Pancreas (tissue), 10 donors: ENCODE measurements at places on chromosomes 12 and 14. TPM values are rescaled to one million over a fixed set of nuclear protein-coding genes. Genes with fewer than 3 reads are reported as not detected.

The ANKS1B gene
- total RNA-seq: 2.6 TPM

The PPP1R36 gene
- 4.5 TPM for total RNA-seq

DNA sequence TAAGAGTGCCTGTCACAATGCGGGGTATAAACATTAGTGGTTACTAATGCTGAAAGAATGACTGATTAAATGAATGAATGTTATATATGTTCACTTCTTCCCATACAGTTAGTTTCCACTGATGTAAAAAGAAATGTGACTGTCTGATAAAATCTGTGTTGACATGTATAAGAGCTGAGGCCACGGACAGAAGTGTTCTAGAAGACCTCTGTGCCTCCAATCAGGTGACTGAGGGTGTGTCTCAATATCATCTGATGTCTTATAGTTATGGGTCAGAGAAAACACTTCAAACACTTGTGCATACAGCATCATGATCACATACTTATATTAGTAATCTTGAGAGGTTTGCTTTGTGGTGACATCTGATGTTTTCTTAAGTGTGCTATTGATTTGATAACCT, 183.4 kb downstream of the TTC7B start:
- H3K27ac ChIP-seq: no peak overlapping the region
- H3K36me3 ChIP-seq: no peaks in the 10 kb centered on the region
- H3K4me3 ChIP-seq: no peak overlapping the region
- peaks cover 9% of the 10 kb centered on the region for H3K4me1 ChIP-seq

GRCh38 chr14:77058117-77058516, 29.6 kb upstream of the IRF2BPL start:
- DNase-seq: no peak
- H3K4me3 ChIP-seq: no peak overlapping the region
- H3K27me3 ChIP-seq: no peaks in the 10 kb centered on the region
- H3K27ac ChIP-seq: no peak overlapping the region
- H3K36me3 ChIP-seq: no peaks in the 10 kb centered on the region
- H3K4me1 ChIP-seq: no peaks in the 10 kb centered on the region

DNA sequence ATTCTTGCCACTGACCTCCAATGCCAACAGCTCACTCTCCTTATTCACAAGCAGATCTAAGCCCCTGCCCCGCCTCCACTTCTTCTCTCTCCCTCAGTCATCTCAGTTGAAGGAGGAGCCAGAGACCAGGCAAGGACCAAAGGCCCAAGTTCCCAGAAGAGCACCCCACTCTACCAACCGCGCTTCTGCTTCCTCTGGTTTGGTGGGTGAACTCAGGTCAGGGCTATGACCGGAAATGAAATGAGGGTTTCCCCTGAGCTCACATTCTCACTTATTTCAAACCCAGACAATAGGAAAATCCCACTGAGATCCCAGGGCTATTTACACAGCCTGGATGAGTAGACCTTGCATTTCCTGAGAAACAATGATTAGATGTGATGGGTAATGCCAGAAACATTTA, 9.9 kb downstream of the DPF3 start:
- no peaks in the 10 kb centered on the region for H3K36me3 ChIP-seq
- H3K4me1 ChIP-seq: no peaks in the 10 kb centered on the region
- no peak overlapping the region for H3K27ac ChIP-seq
- H3K4me3 ChIP-seq: no peak overlapping the region

GRCh38 chr12:57214398-57214781, 2.2 kb upstream of the NXPH4 start:
- no peak overlapping the region for H3K27ac ChIP-seq
- peak; percentile 77 for DNase-seq
- H3K4me3 ChIP-seq: no peak overlapping the region
- no peaks in the 10 kb centered on the region for H3K36me3 ChIP-seq
- no peaks in the 10 kb centered on the region for H3K4me1 ChIP-seq

DNA sequence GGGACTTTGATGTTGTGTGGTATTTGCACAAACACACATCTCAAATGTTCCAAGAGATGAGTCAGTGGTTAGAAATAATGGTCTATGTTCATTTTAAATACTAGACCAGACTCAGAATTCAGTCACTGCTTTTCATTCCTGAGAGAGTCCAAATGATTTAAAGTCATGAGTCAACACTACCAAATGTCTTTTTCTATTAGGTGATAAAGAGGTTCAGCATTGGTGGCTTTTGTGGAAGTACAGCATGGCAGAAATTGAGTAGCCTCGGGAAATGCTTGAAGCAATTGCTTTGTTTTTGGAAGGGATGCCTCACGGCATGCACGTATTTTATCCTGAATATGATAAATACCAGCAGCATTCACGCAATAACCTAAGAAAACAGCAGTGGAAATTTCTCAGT, 115.7 kb downstream of the DIO2 start:
- no peaks in the 10 kb centered on the region for H3K4me1 ChIP-seq
- H3K4me3 ChIP-seq: no peak overlapping the region
- no peaks in the 10 kb centered on the region for H3K27me3 ChIP-seq

DNA sequence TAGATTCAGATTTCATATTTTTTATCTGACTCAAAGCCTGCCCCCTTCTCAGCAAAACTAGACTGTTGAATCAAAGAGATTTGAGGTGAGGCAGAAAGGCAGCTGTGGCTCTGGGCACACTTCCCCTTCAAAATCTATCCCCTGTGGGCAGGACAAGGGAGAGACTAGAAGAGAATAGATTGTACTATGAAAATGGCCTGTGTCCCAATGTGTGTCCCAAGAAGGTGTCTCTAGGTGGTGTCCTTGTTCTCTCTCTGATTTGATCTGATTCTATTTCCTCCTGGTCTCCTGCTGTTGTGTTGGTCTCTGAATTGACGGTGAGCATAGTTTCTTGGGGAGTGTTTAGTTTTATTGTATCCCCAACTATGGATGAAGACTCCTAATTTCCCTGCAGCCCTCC, 565.8 kb upstream of the ATP2B1 start:
- no peaks in the 10 kb centered on the region for H3K36me3 ChIP-seq
- no peak overlapping the region for H3K4me3 ChIP-seq
- no peaks in the 10 kb centered on the region for H3K27me3 ChIP-seq

- no peak overlapping the region for H3K4me3 ChIP-seq
- no peaks in the 10 kb centered on the region for H3K4me1 ChIP-seq
- H3K36me3 ChIP-seq: no peaks in the 10 kb centered on the region
Observed at GRCh38 chr14:88790501-88791251, 2.1 kb downstream of the EML5 start.

- no peaks in the 10 kb centered on the region for H3K27me3 ChIP-seq
- peak overlapping the region; percentile 97 for H3K27ac ChIP-seq
- peak; percentile 27 for DNase-seq
- peaks cover 14% of the 10 kb centered on the region for H3K4me1 ChIP-seq
- H3K36me3 ChIP-seq: no peaks in the 10 kb centered on the region
Observed at GRCh38 chr14:101948666-101949216, 15.6 kb upstream of the DYNC1H1 start.

The FGF6 gene
- not detected for total RNA-seq

DNA sequence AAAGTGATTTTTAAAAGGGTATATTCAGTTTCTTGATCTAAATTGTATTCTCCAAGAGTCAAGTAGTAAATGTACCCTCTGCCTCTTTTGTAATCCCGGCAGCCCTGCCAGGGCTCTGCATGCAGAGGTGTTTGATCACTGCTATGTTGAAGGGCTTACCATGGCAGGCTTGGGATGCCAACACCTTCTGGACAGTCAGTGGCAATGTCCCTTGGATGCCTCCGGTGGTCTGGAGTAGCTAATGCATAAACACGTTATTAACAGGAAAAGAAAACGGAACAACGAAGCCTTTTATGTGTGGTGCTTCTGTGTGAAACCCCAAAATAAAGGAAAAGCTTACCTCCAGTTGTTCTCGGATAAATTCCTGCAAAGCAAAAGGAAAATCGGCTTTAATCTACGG, 19.9 kb downstream of the EIF2B2 start:
- no peak overlapping the region for H3K4me3 ChIP-seq
- peaks cover 3% of the 10 kb centered on the region for H3K36me3 ChIP-seq
- no peak overlapping the region for H3K27ac ChIP-seq
- peaks cover 8% of the 10 kb centered on the region for H3K4me1 ChIP-seq

The CIPC gene
- total RNA-seq: 7.2 TPM

DNA sequence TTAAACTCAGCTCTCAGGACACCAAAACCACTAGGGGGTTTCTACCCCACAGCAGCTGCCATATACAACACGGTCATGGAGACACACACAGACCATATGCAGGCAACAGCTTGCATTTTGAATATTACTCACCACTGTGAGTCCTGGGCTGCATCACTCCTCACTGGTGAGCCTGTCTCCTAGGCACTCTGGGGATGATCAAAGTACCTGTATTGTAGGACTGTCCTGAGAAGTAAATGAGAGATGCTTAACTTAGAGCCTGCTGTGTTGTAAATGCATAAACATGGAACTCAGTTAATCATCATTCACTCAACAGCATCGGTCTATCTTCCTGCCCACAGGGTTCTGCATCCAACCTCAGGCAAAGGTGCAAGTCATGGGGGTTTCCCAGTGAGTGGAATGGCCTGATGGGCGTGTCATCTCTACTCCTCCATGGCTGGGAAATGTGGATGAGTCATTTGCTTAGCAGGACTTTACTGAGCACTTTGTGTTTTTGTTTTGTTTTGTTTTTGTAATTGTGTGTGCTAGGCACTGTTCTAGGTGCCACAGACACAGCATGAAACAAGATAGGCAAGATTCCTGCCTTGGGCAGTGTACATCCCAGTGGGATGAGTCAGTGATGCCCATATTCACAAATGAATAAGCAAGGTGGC, 1141.2 kb upstream of the TMEM132C start:
- H3K4me1 ChIP-seq: no peaks in the 10 kb centered on the region
- H3K4me3 ChIP-seq: no peak overlapping the region
- no peaks in the 10 kb centered on the region for H3K27me3 ChIP-seq
- H3K27ac ChIP-seq: no peak overlapping the region
- no peaks in the 10 kb centered on the region for H3K36me3 ChIP-seq
- no peak for DNase-seq

GRCh38 chr14:95769976-95770375, 56.1 kb upstream of the TCL1A start:
- no peaks in the 10 kb centered on the region for H3K27me3 ChIP-seq
- H3K4me3 ChIP-seq: no peak overlapping the region
- DNase-seq: no peak

The NTN4 gene
- 29.2 TPM for total RNA-seq

GRCh38 chr12:70576341-70577282, 60.6 kb downstream of the PTPRB start:
- DNase-seq: no peak
- H3K27ac ChIP-seq: no peak overlapping the region
- no peak overlapping the region for H3K4me3 ChIP-seq

DNA sequence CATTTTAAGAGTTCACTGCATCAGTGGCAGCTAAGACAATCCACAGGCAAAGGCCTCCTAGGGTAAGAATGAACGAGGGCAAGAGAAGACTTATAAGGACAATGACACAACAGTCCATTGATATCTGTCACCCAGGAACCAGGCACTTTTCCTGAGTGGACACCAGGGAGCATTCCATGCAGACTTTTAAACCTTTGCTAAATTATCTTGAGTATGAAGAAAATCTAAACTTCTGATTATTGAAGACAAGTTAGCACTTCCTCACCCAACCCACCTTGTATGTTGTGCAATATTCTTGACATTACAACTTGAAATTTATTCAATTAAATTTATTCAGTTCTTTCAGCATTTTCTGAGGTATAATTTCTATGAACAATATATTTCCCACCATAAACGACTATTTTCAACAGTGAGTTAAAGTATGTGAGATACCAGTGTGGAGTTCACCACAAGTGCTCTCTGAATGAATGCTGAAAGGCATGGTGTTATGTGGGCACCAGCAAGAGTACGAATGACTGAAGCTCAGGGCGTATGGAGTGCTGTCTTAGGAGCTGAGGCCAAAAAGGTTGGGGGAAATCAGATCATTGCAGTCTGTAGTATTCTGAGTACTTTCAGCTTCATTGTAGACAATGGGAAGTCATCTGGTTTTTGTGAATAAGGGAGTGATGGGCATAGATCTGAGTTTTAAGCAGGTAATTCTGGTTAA, 124.3 kb upstream of the LMNTD1 start:
- DNase-seq: no peak
- no peaks in the 10 kb centered on the region for H3K36me3 ChIP-seq
- H3K27me3 ChIP-seq: no peaks in the 10 kb centered on the region
- no peaks in the 10 kb centered on the region for H3K4me1 ChIP-seq
- no peak overlapping the region for H3K27ac ChIP-seq

- peak overlapping the region; percentile 46 for H3K27ac ChIP-seq
- no peak for DNase-seq
Observed at GRCh38 chr14:75711105-75711795, 50.2 kb downstream of the TTLL5 start.

The BMP4 gene
- total RNA-seq: 1.9 TPM

DNA sequence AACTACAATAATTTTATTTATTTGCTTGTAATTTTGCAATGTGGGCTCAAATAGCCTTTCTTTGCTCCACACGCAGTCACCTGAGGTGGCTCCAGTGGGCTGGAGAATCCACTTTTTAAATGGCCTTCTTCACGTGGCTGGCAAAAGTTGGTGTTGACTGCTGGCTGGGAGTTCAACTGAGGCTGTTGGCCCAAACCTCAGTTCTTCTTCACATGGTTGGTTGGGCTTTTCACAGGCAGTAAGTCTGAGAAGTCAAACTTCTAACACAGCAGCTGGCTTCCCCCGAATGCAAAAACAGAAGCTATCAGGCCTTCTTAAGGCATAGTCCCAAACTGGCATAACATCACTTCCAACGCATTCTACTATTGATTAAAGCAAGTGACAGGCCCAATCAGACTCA, 2.1 kb upstream of the OXA1L start:
- H3K4me1 ChIP-seq: peaks cover 8% of the 10 kb centered on the region
- no peaks in the 10 kb centered on the region for H3K27me3 ChIP-seq
- no peaks in the 10 kb centered on the region for H3K36me3 ChIP-seq
- H3K4me3 ChIP-seq: no peak overlapping the region
- H3K27ac ChIP-seq: no peak overlapping the region

DNA sequence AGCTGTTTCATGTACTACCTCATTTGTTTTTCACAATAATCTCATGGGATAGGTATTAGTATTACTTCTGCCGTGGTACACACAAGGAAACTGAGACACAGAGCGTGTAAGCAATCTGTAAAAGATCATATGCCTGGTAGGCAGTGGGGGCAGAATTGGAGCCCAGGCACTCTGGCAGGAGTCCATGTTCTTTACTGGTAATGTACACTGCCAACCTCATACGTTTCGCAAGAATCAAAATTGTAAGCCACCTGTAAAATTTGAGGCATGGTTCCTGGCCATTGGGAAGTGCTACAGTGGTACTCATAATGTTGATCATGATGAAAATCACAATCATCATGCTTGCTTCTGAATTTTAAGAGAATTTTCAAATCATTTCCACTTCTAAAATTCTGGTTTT, 40.7 kb downstream of the TMTC1 start:
- H3K27me3 ChIP-seq: no peaks in the 10 kb centered on the region
- no peak overlapping the region for H3K27ac ChIP-seq
- no peaks in the 10 kb centered on the region for H3K36me3 ChIP-seq
- no peak overlapping the region for H3K4me3 ChIP-seq
- no peak for DNase-seq

- DNase-seq: no peak
- no peaks in the 10 kb centered on the region for H3K4me1 ChIP-seq
- no peak overlapping the region for H3K4me3 ChIP-seq
- no peaks in the 10 kb centered on the region for H3K27me3 ChIP-seq
Observed at GRCh38 chr14:58884442-58884841, 246.7 kb downstream of the DACT1 start.
